ENCODE measurements at places on chromosomes 5 and 9. TPM values are rescaled to one million over a fixed set of nuclear protein-coding genes. Genes with fewer than 3 reads are reported as not detected.

Gene OR1Q1
- total RNA-seq, result not detected

Gene ADAMTSL1
- total RNA-seq, result 9.9 TPM

Gene IFNB1
- total RNA-seq, result not detected

Gene TGFBI
- total RNA-seq, result 173 TPM

Gene PDZD2
- 4.1 TPM for total RNA-seq

Gene LEAP2
- 0.48 TPM for total RNA-seq

Data from posterior vena cava (tissue), 2 donors.